ENCODE measurements at places on chromosomes 5 and 9. TPM values are rescaled to one million over a fixed set of nuclear protein-coding genes. Genes with fewer than 3 reads are reported as not detected.

GRCh38 chr9:76985581-76985980 lies 33.9 kb upstream of the FOXB2 start:
- no peaks in the 10 kb centered on the region for H3K36me3 ChIP-seq
- peaks cover 79% of the 10 kb centered on the region for H3K27me3 ChIP-seq
- H3K27ac ChIP-seq, result no peak overlapping the region
- DNase-seq, result no peak

DNA sequence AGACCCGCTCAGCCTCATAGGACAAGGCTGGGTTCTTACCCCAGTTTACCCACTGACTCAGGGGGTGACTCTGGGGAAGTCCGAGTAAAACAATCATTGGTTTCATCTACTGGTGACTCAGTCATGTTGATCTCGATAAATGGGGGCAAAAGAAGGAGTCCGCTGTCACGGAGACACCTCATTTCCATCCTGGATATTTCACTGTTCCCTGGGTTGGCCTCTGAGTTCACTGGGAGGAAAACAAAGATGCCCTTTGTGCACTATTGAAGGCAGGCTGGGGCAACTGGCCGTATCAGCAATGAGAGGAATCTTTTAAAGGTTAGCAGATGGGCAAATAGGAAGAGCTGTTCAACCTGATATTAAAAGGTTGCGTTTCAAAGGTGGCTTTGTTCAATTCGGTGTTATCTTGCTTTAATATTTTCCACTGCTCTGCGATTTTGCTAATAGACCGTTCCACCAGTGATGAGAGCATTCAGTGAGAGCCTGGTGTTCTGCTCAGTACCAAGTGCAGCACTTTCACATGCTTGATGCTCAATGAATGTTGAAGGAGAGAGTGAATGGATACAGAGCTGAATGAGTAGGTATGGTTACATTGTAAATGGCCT lies 110.2 kb upstream of the EGFLAM start:
- H3K27ac ChIP-seq, result no peak overlapping the region
- no peak for DNase-seq
- H3K4me3 ChIP-seq, result no peak overlapping the region

GRCh38 chr9:36189976-36190375 lies 745 bp upstream of the CLTA start:
- H3K27me3 ChIP-seq, result no peaks in the 10 kb centered on the region
- no peaks in the 10 kb centered on the region for H3K36me3 ChIP-seq
- peak overlapping the region; percentile 89 for H3K27ac ChIP-seq
- no peak for DNase-seq
- H3K4me1 ChIP-seq, result peaks cover 50% of the 10 kb centered on the region

DNA sequence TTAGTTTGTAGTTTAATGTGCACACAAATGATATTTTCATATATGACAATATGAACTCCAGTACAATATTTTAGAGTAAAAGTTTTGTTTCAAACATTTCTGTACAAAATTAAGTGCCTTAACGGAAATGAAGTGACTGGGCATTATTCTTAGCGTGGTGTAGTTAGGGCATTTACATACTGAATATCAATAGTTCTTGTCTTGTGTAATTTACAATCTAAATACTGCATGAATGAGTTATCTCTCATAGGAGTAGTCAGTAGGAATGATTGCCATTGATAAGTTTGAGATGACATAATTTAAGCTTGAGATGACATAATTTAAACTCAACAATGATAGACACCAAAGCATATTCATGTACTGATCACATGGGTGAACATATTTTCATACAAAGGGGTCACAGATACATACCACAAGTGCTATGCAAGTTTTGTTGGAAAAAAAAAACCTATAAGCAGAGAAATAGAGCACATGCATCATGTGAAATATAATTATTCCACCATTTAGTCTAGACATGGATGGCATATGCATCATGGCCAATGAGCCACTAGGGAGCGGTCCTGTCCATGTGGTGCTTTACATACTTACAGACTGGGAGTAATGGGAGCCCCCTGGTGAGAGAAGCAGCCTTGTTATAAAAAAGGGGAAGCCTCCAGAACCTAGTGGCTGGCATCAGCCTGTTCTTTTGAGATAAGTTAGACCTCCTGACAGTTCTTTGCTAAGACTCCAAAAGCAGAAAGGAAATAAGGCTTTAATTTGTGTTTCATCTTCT lies 1523.9 kb downstream of the MAT2B start:
- H3K4me3 ChIP-seq, result no peak overlapping the region
- no peaks in the 10 kb centered on the region for H3K4me1 ChIP-seq
- no peaks in the 10 kb centered on the region for H3K36me3 ChIP-seq
- no peak for DNase-seq
- no peaks in the 10 kb centered on the region for H3K27me3 ChIP-seq
- H3K27ac ChIP-seq, result no peak overlapping the region

DNA sequence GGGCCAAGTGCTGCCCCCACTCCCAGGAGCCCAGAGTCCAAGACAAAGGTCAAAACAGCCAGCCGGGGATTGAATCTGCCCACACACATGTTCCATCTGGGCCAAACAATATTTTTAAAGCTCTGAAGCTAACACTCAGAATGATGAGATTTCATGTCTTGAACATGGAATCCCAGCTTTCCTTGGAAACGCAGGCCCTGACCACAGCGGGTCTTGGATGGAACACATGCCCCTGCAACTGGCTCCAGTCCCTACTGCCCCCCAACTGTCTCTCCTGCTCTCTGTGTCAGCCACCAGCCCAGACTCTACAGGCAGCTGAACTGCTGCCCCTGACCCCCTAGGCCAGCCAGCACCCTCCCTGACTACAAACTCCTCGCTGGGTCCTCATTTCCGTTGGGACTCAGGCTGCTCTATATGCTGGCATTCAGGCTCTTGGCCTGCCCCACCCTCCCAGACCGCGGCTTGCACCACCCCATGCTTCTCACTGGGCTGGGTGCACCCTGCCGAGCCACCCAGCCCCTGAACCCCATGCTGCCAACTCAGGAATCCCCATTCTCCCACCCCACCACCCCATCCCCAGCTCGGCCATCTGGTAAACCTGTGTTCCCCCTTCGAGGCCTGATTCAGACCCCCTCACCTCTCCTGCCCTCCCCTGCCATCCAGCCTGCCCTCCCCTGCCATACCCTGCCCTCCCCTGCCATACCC lies 71.7 kb downstream of the ADAMTS2 start:
- no peak overlapping the region for H3K27ac ChIP-seq
- no peak overlapping the region for H3K4me3 ChIP-seq
- peaks cover 34% of the 10 kb centered on the region for H3K4me1 ChIP-seq
- peaks cover 34% of the 10 kb centered on the region for H3K27me3 ChIP-seq
- H3K36me3 ChIP-seq, result no peaks in the 10 kb centered on the region

DNA sequence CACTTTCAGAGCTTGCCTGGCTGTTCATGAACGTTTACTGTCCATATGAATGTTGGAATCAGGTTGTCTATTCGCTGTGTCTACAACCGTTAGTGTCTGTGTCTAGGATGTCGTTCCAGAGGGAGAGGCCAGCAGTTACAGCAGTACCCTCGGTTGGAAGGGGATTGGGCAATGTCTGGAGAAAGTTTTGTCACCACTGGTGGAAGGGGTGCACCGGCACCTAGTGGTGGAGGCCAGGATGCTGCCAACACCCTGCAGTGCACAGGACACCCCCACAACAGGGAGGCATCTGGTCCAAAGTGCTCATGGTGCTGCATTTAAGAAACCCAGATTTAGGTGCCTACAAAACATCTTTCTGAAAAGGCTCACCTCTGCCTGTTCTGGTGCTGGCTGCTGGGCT lies 220.7 kb downstream of the FANCC start:
- peak overlapping the region; percentile 90 for H3K27ac ChIP-seq
- no peak overlapping the region for H3K4me3 ChIP-seq
- no peak for DNase-seq
- H3K27me3 ChIP-seq, result no peaks in the 10 kb centered on the region
- H3K36me3 ChIP-seq, result no peaks in the 10 kb centered on the region
- H3K4me1 ChIP-seq, result peaks cover 98% of the 10 kb centered on the region

- H3K27me3 ChIP-seq, result peaks cover 10% of the 10 kb centered on the region
- H3K36me3 ChIP-seq, result no peaks in the 10 kb centered on the region
- no peak for DNase-seq
- no peak overlapping the region for H3K4me3 ChIP-seq
- H3K27ac ChIP-seq, result no peak overlapping the region
- H3K4me1 ChIP-seq, result no peaks in the 10 kb centered on the region
These were observed 191.5 kb downstream of the ROR2 start for GRCh38 chr9:91758491-91758981.

- no peak overlapping the region for H3K4me3 ChIP-seq
- peaks cover 68% of the 10 kb centered on the region for H3K4me1 ChIP-seq
- DNase-seq, result no peak
- no peaks in the 10 kb centered on the region for H3K27me3 ChIP-seq
These were observed 257.9 kb downstream of the SGCD start for GRCh38 chr5:156584871-156585270.

DNA sequence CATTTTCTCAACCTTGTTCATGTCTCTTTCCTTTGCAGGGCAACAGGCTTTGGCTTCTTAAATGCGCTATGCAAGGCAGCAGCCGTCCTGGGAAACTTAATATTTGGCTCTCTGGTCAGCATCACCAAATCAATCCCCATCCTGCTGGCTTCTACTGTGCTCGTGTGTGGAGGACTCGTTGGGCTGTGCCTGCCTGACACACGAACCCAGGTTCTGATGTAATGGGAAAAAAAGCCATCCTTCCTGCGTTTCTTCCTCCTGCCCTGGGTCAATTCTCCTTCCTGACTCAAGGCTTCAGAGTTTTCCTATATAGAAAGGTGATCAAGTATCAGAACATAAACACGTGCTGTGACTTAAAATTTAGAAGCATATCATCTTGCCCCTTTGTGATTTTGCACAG lies 77.8 kb upstream of the IQGAP2 start:
- no peaks in the 10 kb centered on the region for H3K36me3 ChIP-seq
- H3K27ac ChIP-seq, result no peak overlapping the region
- peaks cover 21% of the 10 kb centered on the region for H3K4me1 ChIP-seq
- no peak overlapping the region for H3K4me3 ChIP-seq

GRCh38 chr5:7848296-7848695 lies 2.6 kb downstream of the CFAP90 start:
- DNase-seq, result no peak
- H3K4me3 ChIP-seq, result no peak overlapping the region
- no peak overlapping the region for H3K27ac ChIP-seq
- H3K27me3 ChIP-seq, result peaks cover 83% of the 10 kb centered on the region

GRCh38 chr5:67765697-67766096 lies 449.9 kb upstream of the PIK3R1 start:
- no peak overlapping the region for H3K27ac ChIP-seq
- no peaks in the 10 kb centered on the region for H3K27me3 ChIP-seq
- H3K4me3 ChIP-seq, result no peak overlapping the region
- H3K4me1 ChIP-seq, result peaks cover 3% of the 10 kb centered on the region

DNA sequence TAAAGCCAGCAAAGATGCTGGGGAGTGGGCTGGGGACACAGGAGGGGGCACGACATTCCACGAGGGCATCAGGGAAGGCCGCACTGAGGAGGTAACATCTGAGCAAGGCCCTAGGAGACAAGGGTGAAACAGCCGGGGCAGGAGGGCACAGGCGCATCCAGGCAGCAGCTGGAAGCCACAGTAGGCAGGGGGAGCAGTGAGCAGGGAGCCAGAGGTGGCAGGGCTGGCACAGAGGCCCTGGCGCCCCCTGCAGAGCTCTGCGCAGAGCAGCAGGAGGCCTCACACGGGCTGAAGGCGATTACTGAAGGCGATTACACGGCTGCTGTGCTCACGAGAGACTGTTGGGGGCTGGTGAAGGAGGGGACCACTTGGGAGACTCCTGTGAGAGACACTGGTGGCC lies 15.4 kb downstream of the LMAN2 start:
- no peak for DNase-seq
- peak overlapping the region; percentile 63 for H3K27ac ChIP-seq
- peaks cover 79% of the 10 kb centered on the region for H3K36me3 ChIP-seq
- H3K4me1 ChIP-seq, result peaks cover 35% of the 10 kb centered on the region

GRCh38 chr9:73038089-73038509 lies 85.2 kb upstream of the ALDH1A1 start:
- no peak for DNase-seq
- peaks cover 24% of the 10 kb centered on the region for H3K4me1 ChIP-seq
- H3K4me3 ChIP-seq, result no peak overlapping the region
- no peaks in the 10 kb centered on the region for H3K36me3 ChIP-seq
- no peaks in the 10 kb centered on the region for H3K27me3 ChIP-seq

DNA sequence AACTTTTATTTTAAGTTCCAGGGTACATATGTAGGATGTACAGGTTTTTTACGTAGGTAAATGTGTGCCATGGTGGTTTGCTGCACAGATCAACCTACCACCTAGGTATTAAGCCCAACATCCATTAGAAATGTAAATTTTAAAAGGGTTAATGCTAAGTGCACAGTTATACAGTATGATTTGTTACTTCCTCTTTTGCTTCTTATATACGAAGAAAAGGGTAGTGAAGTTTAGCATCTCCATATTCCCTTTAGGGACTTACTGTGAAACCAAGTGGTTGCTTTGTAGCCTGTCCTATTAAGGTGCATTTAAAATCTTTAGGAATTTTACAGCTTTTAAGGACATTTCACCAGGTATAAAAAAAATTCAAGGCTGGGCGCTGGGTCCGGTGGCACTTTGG lies 46.4 kb downstream of the RBM27 start:
- H3K4me1 ChIP-seq, result no peaks in the 10 kb centered on the region
- no peaks in the 10 kb centered on the region for H3K27me3 ChIP-seq
- H3K36me3 ChIP-seq, result peaks cover 30% of the 10 kb centered on the region
- no peak overlapping the region for H3K4me3 ChIP-seq
- H3K27ac ChIP-seq, result no peak overlapping the region

DNA sequence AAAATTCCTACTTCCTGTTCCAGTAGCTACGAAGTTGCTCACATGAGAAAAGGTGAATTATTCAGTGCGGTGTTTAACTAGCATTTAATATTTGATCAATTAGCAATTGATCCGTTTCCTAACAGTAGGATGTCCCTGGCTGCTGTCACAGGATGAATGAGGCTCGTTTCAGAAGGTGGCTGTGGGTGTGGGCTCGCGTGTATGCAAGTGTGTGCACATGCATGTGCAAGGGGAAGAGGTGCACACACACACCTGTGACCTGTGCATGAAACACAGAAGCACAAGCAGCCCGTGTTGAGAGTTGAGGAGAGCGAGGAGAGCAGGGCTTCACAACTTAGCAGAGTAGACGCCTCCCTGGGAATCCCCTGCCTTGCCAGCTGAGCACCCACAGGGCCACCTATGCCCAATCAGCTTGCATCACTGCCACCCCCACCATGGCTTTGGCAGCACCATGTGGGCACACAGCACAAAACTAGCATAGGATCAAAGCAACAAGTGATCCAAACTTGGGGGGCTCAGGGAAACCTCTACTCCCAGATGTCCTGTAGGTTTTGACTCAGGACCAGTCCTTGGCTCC lies 107.2 kb downstream of the C5orf15 start:
- no peak for DNase-seq
- H3K27ac ChIP-seq, result no peak overlapping the region
- no peaks in the 10 kb centered on the region for H3K36me3 ChIP-seq
- no peaks in the 10 kb centered on the region for H3K4me1 ChIP-seq
- H3K27me3 ChIP-seq, result peaks cover 11% of the 10 kb centered on the region
- no peak overlapping the region for H3K4me3 ChIP-seq

STK10 gene
- total RNA-seq, result 5.3 TPM

MEIKIN gene
- total RNA-seq, result not detected

PCDHGA8 gene
- total RNA-seq, result 8.5 TPM

TAF11L10 gene
- not detected for total RNA-seq

LCN1 gene
- total RNA-seq, result not detected

AMBP gene
- total RNA-seq, result not detected

PCDHB4 gene
- total RNA-seq, result 0.80 TPM

BTNL8 gene
- total RNA-seq, result 0.58 TPM

LHX3 gene
- total RNA-seq, result not detected

TNC gene
- total RNA-seq, result 3.4 TPM

EEIG1 gene
- 20.7 TPM for total RNA-seq

PCDHB9 gene
- total RNA-seq, result 1.2 TPM

ACTBL2 gene
- total RNA-seq, result not detected

FABP6 gene
- 1.6 TPM for total RNA-seq

MVB12B gene
- total RNA-seq, result 11.2 TPM

Data from left ventricle myocardium inferior (tissue), 1 donor.